Hematopoietic multipotent progenitor cell treated with erythropoietin and hydrocortisone succinate and interleukin-3 and kit ligand, for 17 days (in vitro differentiated cells): ENCODE measurements at places on chromosomes 11 and 22.

- no peak for DNase-seq
Observed at GRCh38 chr11:31652528-31652927, 143.0 kb downstream of the ELP4 start.

GRCh38 chr11:77506857-77507256, 33.0 kb upstream of the PAK1 start:
- no peak for DNase-seq

GRCh38 chr11:60069450-60069849, 13.0 kb downstream of the MS4A3 start:
- DNase-seq, result no peak

GRCh38 chr11:77318600-77318999, 17.1 kb upstream of the GDPD4 start:
- DNase-seq, result no peak

DNA sequence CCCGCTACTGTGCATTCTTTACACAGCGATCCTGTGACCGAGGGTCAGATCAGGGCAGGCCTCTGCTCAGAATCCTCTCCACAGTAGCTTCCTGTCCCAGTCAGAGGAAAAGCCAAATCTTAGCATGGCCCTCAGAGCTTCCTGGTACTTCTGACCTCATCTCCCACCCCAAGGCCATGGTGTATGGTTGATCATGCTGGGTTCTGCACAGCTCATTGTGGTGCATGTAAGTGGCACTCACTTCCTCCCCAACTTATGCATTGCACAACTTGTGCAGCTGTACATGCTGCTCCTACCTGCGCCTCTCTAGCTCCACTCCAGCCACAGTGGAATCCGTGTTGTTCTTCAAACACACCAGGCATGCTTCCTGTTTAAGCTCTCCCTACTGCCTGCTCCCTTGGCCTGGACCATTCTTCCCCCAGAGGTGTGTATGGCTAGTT, 20.3 kb downstream of the BMAL1 start:
- no peak for DNase-seq

- DNase-seq, result no peak
Observed at GRCh38 chr22:21026783-21027692, 5.3 kb downstream of the SLC7A4 start.

GRCh38 chr11:44760917-44761550, 34.3 kb downstream of the TSPAN18 start:
- DNase-seq, result no peak

DNA sequence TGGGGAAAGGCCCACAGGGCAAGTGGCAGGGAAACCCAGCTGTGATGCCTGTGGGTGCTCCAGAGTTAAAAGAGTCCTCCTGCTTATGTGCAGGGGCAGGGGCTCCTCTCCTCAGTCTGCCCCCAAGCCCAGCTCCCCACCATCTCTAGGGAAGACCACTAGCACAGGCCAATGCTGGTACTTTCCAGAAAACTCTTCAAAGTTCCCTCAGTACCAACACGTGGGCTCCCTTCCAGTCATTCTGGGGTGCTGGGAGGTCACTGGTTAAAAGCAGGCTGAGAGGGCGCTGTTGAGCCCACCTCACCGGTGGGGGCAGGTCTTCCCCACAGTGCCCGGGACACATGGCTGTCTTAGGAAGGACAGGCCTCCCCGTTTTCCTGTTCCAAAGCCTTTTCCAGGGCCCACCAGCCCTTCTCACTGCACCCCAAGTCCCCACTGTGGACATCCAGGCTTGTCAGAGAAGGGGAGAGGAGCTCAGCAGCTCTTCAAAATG, 154.6 kb downstream of the TRIM29 start:
- no peak for DNase-seq

DNA sequence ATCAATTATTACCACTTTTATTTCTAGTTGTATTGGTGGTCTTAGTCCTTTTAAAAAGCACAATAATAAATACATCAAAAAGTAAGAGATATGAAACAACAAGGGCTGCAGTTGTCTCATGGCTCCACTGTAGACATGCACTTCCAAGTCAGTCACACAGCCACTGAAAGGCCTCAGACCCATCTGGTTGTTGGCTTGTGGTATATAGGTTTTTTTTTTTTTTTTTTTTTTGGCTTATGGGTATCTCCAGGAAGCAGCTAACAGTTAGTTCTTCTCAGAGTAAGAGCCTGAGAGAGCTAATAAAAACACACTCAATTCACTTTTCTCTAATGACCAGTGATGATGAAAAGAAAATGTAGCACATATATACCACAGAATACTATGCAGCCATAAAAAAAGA, 6.0 kb upstream of the OR52E6 start:
- DNase-seq, result no peak

GRCh38 chr11:123654566-123655081, at the start of gene SCN3B:
Gene SCN3B, minus strand, starts transcription at chr11:123654624. Its CDS starts 823 bp downstream, at chr11:123653801.
- no peak for DNase-seq

GRCh38 chr11:6655020-6655789, 404 bp downstream of the DCHS1 start:
- no peak for DNase-seq

GRCh38 chr11:45922425-45923082, at the start of gene LARGE2:
Gene LARGE2, plus strand, starts transcription at chr11:45922656. Its CDS starts 227 bp downstream, at chr11:45922883.
- DNase-seq, result no peak

DNA sequence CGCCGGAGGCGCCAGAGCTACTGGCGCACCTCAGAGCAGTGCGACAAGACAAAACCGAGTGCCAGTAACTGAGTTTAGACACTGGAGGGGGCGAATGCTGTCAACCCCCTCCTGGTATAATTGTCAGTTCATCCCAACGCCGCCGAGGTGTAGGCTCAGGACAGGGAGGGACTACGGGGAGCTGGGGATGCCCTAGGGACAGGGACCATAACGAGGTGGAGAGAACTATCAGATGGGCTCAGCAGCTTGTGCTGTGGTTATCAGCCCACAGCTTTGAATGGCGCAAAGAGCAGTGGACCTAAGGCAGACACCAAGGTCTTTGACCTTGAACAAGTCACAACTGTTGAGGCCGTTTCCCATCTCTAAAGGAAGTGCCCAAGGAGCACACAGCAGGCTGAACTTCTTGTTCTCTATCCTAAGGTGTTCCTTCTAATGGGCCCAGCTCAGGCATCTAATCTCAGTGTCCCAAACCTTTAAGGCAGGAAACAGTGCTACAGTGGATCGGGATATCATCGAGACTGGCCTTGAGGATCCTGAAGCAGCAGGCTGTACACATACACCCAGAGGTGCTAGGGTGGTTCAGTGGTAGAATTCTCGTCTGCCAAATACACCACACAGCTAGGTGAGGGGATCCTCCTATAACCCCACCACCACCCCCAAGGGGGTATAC, 958 bp upstream of the TUT1 start:
- no peak for DNase-seq

DNA sequence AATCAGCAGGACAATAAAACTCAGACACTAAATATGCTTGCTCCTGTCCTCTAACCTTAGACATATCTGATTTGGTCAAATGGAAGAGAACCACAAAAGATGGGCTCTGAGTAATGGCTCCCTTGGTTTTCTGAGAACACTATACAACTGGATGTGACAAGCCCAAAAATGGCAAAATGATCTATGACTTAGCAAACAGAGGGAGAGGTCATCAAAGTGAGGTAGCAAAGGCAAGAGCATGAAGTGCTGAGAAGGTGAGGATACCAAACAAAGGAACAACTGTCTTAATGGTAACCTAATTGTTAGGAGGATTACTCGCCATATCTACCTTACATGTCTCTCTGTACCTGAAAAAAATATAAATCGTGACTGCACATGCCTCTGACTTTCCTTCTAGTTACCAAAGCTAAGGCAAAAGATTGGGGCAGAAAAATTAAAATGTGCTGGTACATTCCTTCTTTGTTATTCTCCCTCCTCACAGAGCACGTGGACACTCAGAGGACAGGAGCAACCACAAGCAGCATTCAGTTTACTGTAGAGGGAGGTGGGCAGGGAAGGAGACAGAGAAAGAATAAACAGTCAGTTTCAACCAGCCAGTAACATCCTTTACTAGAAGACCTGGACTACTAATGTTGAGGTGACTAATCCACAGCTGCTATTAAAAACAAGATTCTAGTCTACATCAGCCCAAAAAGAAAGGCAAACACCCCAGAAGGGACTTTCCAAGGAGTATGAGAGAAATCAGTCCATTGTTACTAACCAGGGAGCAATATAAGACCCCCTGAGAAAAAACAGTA, 88.8 kb downstream of the AMBRA1 start:
- no peak for DNase-seq

DNA sequence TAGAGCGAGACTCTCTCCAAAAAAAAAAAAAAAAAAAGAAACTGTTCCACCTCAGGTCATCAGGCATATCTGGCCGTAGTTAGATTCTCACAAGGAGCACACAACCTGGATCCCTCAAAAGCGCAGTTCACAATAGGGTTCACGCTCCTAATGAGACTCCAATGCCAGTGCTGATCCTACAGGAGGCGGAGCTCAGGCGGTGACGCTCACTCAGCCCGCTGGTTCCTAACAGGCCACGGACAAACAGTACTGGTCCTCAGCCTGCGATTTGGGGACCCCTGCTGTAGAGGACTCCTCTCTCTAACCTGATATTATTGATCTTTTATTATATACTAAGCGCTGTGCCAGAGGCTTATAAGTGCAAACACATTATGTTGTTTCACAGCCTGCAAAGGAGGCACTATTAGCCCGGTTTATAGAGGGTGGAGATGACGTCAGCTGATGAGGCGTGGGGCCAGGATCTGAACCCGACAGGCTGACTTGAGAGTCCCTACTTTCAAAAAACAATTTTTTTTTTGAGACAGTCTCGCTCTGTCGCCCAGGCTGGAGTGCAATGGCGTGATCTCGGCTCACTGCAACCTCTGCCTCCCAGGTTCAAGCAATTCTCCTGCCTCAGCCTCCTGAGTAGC, 4.9 kb upstream of the MAFF start:
- no peak for DNase-seq

- DNase-seq, result peak; percentile 74
Observed at GRCh38 chr11:62461740-62462507, 43.1 kb downstream of the SCGB1A1 start.

- DNase-seq, result no peak
Observed at GRCh38 chr11:74605403-74605802, 13.0 kb downstream of the POLD3 start.

DNA sequence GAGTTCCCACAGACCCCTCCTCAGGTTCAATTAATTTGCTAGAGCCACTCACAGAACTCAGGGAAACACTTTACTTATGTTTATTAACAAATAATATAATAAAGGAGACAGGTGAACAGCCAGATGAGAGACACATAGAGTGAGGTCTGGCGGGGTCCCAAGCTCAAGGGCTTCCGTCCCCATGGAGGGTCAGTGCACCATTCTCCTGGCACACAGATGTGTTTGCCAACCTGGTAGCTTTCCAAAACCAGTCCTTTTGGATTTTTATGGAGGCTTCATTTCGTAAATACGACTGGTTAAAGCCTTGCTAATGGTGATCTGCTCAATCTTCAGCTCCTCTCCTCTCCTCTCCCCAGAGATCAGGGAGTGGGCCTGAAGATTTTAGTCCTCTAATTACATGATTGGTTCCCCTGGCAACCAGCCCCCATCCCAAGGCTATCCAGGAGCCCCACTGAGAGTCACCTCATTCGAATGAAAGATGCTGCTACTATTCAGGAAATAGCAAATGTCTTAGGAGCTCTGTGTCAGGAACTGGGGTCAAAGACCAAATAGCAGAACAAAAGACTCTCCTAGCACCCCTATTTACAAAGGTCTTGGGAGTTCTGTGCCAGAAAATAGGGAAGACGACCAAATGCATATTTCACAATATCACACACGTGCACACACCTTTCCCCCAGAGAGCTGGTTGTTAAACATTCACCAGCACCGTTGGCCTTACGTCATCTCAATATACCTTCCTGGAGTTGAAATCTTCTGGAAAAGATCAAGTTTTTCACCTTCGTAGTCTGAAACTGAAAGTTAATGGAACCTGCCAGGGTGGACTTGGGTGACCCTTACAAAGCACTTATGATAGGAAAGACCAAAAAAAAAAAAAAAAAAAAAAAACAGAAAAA, 23.8 kb upstream of the CAPRIN1 start:
- DNase-seq, result no peak

DNA sequence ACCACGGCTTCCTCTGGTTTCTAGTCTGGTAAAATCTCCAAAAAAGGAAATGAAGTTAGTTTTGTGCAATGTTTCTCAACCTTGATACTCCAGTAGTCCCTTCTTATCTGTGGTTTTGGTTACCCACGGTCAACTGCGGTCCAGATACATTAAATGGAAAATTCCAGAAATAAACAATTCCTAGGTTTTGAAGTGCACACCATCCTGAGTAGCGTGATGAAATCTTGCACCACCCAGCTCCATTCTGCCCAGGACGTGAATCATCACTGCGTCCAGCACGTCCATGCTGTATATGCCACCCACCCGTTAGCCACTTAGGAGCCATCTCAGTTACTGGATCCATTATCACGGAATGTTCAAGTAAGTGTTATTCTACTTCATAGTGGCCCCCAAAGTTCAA, 117.0 kb downstream of the FBXO7 start:
- DNase-seq, result no peak
